Right renal pelvis (tissue), 4 donors: ENCODE measurements at places on chromosomes 5 and 9. TPM values are rescaled to one million over a fixed set of nuclear protein-coding genes. Genes with fewer than 3 reads are reported as not detected.

DNA sequence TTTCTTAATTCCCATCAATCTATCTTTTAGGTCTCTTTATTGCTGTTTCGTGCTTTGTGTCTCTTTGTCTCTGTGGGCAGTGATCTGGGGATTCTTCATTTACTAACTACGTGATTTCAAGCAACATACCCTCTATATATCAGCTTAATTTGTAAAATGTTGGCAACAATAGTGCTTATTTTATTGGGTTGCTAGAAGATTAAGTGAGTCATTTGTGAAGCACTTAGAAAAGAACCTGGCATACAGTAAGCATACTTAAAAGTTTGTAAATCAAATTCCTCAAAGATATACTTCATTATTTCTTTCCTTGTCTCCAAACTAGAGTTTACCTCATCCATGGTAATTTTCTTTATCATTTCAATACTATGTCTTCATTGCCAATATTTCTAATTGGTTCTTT is 669.7 kb downstream of the MAT2B start:
- no peak for DNase-seq

DNA sequence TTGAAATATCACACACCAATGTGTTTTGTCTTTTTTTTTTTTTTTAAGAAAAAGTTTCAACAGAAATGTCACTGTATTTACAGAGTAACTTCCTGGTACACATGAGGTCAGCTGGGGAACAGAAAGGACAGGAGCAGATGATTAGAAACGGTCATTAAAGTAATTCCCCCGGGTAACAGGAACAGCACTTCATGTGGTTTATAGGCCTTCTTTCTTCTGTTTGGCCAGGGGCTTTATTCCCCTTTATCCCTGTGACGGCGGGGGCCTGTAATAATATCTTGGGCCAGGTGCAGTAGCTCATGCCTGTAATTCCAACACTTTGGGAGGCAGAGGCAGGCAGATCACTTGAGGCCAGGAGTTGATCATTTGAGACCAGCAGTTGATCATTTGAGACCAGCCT is 30.5 kb upstream of the MSH3 start:
- no peak for DNase-seq

DNA sequence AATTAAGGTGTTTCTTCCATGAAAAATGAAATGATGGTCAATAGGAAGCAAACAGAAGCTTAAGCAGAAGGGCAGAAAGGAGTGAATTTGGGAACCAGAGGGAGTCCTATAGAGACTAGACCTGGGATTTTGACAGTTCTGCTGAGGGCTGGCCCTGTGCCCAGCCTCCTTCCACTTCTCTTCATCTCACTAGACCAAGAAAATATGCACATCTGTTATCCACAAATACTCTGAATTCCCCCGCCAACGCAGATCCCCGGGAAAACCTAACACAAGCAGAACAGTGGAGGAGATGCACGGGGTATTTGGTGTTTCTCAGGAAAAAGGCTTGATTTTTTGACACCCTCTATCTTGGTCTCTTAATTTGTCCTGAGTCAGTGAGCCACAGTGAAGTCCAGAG is 22.7 kb downstream of the GRIA1 start:
- no peak for DNase-seq

DNA sequence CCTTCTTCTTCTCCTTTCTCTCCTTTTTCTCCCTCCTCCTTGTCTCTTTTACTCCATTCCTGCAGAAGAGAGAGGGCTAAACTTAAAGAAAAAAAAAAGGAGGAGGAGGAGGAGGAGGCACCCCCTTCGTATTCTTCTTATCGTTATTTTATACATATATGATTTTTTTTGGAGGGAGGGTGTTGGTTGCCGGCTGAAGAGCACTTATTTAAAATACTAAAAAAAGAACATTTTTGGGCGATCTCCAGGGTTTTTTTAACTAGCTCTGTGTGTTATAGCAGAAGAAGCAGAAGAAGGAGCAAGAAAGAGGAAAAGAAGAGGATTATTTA is 381 bp downstream of the NR2F1 start:
- no peak for DNase-seq

DNA sequence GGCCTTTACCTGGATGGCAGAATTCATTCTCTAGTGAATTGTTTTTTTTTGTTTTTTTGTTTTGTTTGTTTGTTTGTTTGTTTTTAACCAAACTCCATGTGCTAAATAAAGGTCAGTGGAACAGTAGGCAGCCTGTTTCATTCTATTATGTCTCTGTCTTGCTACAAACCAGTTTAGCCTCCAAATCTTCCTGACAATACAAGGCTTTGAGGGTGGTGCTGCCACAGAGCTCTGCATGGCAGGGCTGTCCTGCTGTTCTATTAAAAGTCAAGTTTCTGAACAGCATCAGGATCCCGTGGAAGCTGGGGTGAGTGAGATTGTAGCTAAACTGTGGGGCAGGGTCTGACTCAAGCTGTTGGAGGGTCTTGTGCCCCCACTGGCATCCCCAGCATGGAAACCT is 144.1 kb upstream of the MAST4 start:
- no peak for DNase-seq

- DNase-seq: no peak
These were observed 1116.2 kb upstream of the EDIL3 start for GRCh38 chr5:85500869-85501268.

DNA sequence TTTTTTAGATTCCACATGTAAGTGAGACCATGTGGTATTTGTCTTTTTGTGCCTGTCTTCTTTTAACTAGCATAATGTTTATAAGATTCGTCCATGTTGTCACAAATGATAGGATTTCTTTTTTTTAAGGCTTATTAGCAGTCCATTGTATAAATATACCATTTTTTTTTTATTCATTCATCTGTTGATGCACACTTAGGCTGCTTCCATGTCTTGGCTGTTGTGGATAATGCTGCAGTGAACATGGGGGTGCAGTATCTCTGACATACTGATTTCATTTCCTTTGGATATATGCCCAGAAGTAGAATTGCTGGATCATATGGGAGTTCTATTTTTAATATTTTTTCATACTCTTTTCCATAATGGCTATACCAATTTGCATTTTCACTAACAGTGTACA is 48.7 kb downstream of the KIAA1958 start:
- DNase-seq: no peak

GRCh38 chr5:72498284-72498683 is 8.9 kb downstream of the ZNF366 start:
- DNase-seq: no peak

DNA sequence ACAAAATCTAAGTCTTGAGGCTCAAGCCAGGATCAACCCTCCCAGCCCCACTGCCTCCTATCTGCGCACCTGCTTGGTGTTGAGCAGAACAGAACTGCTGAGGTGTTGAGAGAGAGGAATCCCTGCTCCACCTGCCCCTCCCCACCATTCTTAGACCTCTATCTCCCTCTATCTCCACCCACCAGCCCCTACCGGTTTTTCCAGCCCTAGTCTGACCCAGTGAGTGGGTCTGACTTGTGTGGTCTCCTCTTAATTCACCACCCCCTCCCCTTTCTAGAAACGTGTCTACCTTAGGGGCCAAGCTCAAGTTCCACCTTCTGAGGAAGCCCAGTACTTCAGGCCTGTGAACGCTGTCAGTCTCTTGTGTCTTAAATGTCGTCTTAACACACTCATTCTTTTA is 93.7 kb downstream of the ARHGAP26 start:
- no peak for DNase-seq

DNA sequence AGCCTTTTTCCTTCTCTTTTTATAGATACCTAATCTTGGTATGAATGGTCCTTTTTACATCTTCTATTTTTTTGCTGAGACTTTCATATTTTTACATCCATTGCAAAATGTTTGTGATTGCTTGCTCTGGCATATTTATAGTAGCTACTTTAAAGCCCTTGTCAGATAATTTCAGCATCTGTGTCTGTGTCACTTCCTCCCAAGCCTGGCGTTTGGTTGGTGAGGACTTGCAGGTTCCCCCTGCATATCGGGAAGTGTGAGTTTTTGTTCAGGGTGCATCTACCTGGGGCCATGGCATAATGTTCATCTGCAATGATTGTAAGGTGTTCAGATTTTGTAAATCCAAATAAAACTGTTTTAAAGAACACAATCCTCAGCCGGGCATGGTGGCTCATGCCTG is 8.9 kb downstream of the FBXW5 start:
- DNase-seq: no peak

- DNase-seq: no peak
These were observed 11.7 kb upstream of the FAT2 start for GRCh38 chr5:151602806-151603205.

GRCh38 chr5:133164759-133165158 is 112.9 kb downstream of the HSPA4 start:
- DNase-seq: no peak

- no peak for DNase-seq
These were observed 208.9 kb downstream of the TRIM32 start for GRCh38 chr9:116895961-116896360.

DNA sequence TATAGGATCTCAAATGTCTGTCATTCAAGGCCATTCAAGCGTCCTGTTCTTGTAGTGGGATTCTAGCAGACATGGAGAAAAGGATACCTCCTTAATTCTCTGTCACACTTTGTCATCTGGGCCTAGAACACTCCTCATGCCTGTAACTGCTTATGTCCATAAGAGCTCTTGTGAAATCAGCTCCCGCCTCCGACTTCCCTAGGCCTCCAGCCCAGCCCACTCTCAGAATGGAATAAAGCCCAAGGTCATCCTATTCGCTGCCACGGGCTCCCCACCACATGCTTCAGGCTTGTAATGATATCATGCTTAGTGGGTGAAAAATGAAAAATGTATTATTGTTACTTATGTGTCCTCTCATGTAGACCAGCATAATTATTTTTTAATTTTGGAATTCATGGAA is 632.5 kb downstream of the ISL1 start:
- DNase-seq: no peak

GRCh38 chr5:139395844-139396640 is 1.1 kb upstream of the PROB1 start:
- DNase-seq: no peak

- DNase-seq: no peak
These were observed 249.0 kb upstream of the WWC1 start for GRCh38 chr5:168042284-168043068.

DNA sequence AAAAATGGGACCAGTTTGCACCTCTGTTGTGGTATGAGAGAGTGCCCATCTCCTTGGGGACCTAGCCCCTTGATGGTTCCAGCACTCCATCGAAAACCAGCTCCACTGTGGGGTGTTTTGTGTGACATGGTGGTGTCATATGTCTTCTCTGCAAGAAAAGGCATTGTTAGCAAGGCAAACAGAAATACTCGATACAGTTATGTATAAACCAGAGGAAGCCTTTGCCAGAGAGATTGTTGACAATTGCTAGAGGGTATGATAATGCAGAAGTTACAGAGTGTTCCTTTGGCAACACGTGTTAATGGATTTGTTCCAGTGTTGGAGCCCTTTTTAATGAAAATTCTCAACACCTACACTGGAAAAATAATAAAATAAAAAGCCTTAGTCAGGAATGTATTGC is 270.4 kb upstream of the DMRT1 start:
- DNase-seq: no peak

DNA sequence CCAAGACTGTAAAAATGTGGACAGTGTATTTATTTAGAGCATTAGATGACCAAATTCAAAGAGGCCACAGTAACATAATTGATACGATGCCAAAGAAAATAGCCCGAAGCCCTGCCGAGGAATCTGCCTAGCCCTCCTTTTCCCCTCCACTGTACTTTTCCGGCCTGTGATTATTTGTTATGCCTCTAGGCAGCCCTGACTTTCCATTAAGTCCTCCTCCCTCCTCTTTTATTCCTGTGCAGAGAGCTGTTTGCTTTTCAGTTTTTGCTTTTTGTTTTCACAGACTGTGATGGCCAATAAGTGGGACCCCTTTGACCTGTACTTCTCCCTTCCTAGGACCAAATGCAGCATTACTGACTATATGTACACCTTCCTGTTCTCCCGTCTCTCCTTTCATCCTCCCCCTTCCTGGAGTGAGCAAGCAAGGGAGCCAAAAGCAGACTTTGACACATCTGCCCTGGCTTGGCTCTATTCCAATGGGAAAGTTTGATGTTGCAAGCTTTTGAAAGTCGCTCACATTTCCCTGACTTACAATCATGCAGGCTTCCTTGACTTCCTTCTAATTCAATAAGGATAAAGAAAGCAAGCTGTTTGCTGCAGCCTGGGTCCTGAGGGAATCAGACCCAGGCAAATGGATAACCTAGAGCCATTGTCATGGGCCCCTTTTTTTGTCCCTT is 76.1 kb downstream of the NREP start:
- peak; percentile 80 for DNase-seq

DNA sequence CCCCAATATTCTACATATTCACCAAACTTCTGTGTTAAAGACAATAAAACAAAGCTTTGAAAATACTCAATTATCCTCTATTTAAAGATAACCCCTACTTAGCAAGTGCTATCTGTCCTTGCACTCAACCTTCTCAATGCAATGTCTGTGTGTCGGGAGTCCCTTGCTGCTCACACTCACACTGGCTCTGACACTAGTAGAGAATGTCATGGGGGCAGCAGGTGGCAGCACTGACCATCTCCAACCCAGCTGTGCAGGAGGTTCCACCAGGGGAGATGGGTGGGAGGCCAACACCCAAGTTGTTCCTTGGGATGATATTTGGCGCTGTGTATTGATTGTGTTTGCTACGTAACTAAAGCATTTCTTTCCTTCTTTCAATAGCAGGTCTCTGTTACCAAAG is 59.4 kb upstream of the SIMC1 start:
- DNase-seq: no peak

- DNase-seq: no peak
These were observed 222.7 kb upstream of the ACO1 start for GRCh38 chr9:32161720-32162119.

GRCh38 chr5:90983148-90983547 is 400.0 kb downstream of the ARRDC3 start:
- no peak for DNase-seq

DNA sequence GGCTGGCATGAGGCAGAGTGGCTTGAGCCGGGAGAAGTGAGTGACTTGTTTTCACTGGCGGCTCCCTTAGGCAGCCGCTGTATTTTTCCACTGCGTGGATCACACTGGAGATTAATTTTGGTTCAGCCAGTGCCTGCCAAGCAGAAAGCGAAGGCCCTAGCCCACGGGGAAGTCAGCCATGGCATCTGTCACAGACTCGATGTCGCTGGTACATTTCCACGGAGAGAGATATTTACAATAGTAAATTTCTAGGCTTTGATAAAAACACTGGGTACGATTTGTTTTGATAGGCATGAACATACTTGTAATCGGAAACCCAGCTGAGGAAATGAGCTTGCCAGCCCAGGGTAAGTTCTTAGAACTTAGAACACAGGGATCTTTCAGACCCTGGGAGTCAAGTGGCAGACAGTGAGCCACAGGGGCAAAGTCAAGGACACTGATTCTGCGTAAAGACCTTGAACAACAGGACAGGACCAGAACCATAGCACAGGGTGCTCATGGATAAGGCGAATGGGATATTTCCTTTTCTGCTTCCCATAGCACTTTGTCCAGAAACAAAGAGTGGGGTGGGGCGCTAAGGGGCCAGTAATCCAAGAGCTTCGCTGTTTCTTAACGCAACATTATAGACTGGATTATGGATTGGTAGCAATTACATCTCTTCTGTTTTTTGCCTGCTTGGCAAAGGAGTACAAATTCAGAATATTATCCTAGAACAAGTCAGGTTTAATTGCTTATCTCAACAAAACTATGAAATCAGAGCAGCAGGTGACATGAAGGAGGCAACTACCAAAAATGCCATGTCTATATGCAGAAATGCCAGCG is 4.5 kb downstream of the DUSP1 start:
- peak; percentile 45 for DNase-seq

SLC6A3 gene
- 0.41 TPM for polyA plus RNA-seq

WDR38 gene
- polyA plus RNA-seq: 0.27 TPM

KDM4C gene
- polyA plus RNA-seq: 15.4 TPM

FBXO4 gene
- 14.5 TPM for polyA plus RNA-seq

KCNN2 gene
- 3.5 TPM for polyA plus RNA-seq
